ENCODE measurements at places on chromosomes 2 and 18. TPM values are rescaled to one million over a fixed set of nuclear protein-coding genes. Genes with fewer than 3 reads are reported as not detected.

UGT1A8 gene
- not detected for total RNA-seq

VWC2L gene
- not detected for total RNA-seq

ATP5MC3 gene
- total RNA-seq, result 346 TPM

EDAR gene
- total RNA-seq, result 0.36 TPM

SPDYA gene
- total RNA-seq, result 1.1 TPM

SCN7A gene
- total RNA-seq, result not detected

TRIP12 gene
- 226 TPM for total RNA-seq

POTEJ gene
- total RNA-seq, result not detected

RGPD3 gene
- total RNA-seq, result 0.24 TPM

TBR1 gene
- total RNA-seq, result not detected

METAP1D gene
- 3.4 TPM for total RNA-seq

MARCHF4 gene
- not detected for total RNA-seq

- DNase-seq, result no peak
Observed at GRCh38 chr2:106065983-106066820, 127.9 kb downstream of the UXS1 start.

DNA sequence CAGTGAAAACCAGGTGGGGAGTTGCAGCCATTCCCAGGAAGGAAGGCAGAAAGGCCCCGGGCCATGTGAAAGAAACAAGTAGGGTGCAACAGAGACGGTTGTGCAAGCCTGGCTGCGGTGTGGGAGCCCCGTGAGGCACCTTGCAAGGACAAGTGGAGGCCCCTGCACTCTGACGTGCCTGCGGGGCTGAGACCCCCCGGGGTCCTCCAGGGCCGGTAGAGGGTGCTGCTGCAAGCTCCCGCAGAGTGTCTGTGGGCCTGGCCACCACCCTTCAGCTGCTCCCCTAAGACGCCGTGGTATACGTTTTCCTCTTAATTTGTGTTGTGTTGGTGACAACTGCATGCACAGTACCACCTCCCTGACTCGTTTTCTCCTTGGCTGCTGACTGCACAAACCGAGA lies 27.4 kb upstream of the MC5R start:
- DNase-seq, result no peak

GRCh38 chr18:48711651-48712486 lies 173.0 kb downstream of the CTIF start:
- peak; percentile 23 for DNase-seq

GRCh38 chr18:58148954-58149471 lies 105.0 kb downstream of the NEDD4L start:
- no peak for DNase-seq

- no peak for DNase-seq
Observed at GRCh38 chr18:74916773-74917393, 292.1 kb downstream of the PTGR3 start.

DNA sequence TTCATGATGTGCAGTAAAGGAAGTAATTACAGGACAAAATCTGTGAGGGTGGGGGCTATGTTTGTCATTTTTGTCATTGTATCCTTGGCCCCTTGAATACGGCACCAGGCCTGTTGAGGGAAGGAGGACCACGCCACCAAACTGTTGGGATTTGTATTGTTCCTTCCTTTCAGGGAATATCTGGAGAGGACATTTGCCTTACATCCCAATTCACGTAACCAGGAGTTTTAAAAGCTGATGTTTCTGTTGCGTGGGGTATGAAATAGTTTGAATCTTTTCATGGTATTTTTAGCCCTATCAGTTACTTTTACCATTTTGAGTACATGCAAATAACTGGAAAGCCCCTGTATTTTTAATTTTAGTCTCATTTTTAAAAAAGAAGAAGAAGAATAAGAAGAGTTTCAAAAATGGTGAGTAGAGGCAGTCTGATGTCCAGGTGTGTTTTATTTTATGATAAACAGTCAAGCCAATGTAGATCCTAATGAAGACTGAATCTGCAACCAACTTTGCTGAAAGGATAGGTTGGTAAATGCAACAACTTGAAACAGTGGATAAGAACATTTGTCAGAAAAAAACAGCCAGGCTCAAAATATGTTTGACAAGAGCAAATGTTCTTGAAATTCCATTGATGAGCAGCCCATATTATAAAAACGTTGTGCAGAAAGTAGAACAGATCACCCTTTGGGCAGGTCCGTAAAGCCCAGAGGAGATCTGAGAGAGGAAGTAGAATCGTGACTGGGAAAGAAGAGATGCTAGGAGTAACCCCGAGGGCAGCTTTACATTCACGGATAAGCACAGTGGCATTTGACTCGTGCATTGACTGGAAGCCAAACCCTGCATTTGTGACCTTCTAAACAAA lies 54.5 kb downstream of the RASGRP3 start:
- no peak for DNase-seq

DNA sequence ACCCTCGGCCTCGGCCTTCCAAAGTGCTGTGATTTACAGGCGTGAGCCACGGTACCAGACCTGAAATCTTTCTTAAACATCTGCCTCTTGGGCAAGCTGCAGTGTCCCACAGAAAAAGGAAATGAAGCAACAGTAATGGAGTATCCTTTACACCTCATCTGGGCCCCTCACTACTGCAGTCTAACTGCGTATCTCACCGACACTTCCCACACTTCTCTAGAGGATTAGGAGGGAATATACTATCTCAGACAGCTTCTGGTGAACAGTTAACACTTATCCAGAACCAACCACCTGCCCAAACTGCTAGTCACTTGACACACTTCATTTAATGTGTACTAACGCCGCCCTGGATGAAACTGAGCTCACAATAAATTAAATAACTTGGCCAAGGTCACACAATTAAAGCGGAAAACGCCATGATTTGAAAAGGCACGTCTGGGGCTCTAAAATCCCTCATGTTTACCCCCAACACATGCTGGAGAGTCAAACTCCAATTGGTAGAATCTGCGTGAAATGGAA lies 993 bp downstream of the COX7A2L start:
- peak; percentile 33 for DNase-seq

GRCh38 chr2:1593371-1594122 lies 150.8 kb downstream of the PXDN start:
- DNase-seq, result no peak
